ENCODE measurements at places on chromosomes 16 and 17.

DNA sequence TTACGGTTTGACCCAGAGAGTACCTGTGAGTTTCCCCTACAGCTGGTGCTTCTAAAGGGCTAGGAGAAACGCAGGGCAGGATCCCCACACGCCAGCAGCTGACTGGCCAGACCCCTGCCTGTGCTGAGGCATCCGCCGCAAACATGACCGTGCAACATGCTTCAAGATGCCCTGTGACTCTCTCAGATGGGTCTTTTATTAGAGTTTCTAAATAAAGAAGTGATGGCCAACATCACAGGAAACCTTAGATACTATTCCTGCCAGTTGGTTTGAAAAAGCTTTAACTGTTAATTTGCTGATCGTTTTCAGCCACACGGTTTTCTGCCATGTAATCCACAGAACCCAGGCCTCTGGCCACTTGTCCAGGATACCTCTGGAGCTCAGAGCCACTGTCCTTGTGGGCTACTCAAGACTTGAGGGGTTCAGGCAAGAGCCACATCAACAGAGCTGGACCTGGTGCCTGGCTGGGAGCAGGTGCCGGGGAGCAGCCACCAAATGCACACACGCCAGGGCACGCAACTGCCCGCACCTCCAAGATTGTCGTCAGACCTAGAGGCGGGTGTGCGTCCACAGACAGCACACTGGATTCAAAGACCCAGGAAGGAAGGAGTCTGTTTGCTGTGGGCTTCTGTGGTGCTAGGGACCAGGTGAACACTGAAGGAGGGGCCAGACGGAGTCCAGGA is 118.4 kb downstream of the ZNF778 start:
- DNase-seq = peak; percentile 37

DNA sequence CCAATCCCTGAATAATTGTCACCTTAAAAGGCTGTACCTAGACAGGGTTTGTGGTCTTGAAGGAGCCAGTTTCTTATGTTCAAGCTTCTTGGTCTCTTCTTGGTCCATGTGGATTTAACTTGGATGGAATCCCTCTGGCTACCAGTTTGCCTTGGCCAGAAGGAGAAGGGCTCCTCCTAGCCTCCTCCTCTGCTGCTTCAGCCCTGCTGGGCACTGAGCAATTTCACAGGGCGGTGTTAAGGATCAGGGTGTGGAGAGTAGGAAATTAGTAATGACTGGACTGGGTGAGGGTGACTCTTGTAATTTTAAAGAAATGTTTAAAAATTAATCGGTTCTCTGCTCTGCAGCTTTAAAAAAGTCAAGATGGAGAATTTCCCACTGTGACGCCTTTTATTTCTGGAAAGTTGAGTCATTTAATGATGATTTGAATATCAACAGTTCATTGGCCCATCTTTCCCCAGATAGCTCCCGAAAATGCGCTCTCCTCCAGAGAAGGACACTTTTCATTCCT is 96.4 kb downstream of the MSI2 start:
- no peak for DNase-seq

DNA sequence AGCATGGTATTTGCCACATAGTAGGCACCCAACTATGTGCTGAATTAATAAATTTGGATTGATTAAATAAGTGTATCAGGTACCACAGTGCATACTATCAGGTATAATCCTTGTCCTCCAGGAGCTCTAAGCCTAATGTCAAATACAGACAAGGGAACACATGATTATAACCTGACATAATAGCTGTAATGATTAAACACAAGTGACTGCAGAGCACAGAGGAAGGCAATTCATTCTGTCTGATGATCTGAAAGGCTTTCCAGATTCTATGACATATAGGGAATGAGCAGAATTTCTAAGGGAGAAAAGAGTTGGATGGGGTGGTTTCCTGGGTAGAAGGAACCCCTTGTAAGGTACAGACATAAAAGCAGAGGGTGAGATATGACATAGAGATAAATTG is 273.5 kb downstream of the KIF2B start:
- no peak for DNase-seq

DNA sequence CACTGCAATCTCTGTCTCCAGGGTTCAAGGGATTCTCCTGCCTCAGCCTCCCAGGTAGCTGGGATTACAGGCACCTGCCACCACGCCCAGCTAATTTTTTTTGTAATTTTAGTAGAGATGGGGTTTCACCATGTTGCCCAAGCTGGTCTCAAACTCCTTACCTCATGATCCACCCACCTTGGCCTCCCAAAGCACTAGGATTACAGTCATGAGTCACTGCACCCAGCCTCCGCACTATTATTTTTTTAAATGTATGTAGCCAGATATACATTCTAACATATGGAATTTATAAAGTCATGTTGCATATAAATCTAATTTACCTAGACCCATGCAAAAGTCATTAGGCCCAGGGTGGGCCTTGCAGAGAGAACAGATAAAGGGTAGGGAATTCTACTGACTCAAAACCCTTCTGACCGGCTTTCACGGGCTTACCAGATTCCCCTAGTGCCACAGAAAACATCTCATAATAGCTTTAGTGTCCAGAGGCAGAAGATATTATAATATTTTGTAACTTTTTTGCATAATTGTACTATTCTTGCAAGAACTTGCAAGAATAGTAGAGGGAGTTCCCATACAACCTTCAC is 20.5 kb upstream of the HELZ start:
- DNase-seq = no peak

Measured in aorta (tissue), 5 donors.